Caco-2 (cell line): ENCODE measurements at places on chromosomes 1 and 21.

- DNase-seq, result peak; percentile 98
Measured at GRCh38 chr1:244862699-244863490, 1.4 kb downstream of the HNRNPU start.

- DNase-seq, result no peak
Measured at GRCh38 chr1:235158680-235159079, 2.4 kb downstream of the RBM34 start.

DNA sequence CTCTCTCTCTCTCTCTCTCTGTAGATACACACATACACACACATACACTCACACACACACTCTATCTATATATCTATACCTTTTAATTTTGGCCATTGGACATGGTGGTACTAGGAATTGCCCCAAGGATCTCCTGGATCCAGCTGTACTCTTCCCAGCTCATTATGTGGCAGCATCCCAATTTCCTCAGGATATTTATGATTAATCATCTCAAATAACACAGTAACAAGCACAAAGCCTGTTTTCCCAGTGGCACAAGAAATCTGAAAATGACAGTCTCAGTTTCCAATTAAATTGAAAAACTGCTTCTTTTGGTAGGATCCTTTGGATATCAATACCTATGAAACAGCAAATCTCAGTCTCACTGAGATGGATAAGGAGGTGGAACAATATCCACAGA is 27.6 kb downstream of the S100A10 start:
- DNase-seq, result no peak

- peak; percentile 76 for DNase-seq
Measured at GRCh38 chr1:204989266-204990058, 53.5 kb upstream of the CNTN2 start.

DNA sequence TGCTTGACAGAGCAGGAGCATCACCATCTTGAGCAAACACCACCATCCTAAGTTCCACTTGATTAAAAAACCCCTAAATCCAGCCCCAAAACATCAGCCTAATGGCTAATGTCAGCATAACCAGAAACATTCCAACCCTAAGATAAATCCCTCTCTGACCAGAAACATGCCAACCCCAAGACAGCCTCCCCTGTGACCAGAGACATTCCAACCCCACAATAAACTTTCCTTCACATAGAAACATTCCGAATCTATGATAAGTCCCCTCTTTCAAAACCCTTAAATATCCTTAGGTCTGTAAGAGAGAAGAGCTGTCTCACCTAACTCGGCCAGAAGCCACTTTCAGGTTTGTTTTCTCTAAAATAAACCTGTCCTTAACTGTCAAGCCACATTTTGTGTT is 17.4 kb upstream of the SLC2A5 start:
- DNase-seq, result no peak

- DNase-seq, result no peak
Measured at GRCh38 chr21:40315626-40316025, 448.4 kb downstream of the PCP4 start.

DNA sequence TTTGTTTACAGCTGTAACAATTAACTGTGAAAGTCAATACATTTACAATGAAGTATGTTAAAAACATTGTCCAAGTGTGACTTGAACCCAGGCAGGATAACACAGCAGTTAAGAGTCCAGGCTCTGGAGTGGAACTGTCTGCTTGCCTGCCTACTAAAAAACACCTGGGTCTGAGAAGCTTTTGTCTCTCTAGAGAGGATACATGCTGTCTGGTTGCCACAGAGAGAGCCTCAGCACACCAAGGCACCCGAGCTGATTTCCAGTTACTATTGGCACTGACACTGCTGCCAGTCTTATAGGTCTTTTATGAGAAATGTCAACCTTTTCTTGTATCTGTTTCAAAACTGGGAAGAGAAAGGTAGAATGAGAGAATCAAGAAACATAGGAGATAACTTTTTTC is 20.2 kb upstream of the RALGPS2 start:
- no peak for DNase-seq

DNA sequence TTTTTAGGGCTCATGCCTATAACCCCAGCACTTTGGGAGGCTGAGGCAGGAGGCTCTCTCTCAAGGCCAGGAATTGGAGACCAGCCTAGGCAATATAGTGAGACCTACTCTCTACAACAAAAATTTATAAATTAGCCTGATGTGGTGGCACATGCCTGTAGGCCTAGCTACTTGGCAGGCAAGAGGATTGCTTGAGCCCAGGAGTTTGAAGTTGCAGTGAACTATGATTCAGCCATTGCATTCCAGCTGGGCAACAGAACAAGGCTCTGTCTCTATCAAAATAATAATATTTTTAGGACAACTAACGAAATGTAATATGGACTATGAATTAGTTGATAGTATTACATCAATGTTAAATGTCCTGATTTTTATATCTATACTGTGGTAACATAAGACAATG is 68.8 kb upstream of the ARID1A start:
- no peak for DNase-seq

GRCh38 chr1:223785808-223786207 is 59.9 kb downstream of the TP53BP2 start:
- no peak for DNase-seq

DNA sequence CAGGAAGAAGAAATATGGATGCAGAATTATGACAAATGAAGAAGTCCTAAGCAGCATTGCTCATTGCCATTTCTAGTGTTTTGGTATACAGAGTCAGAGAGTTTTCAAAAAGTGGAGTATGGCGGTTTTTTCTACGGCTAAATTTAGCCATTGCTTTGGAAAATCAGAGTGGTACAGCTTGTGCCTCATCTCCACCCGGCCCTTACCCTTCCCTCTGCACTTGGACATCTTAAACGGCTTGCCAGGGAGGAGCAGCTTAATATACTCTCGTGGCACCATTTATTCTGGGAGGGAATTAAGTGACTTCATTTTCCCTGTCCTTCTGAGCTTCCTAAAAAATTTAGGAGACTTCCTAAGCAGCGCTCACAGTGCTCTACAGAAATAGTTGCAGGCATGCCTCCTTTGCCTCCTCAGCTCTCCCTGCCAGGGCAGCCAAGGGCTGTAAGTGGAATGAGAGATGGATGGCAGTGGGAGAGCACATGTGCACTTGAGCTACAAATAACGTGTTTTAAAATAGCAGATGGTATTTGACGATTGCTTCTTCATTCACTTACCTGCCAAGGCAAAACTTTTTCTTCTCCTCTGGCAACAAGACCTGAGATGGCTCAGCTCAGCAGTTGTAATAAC is 51.5 kb upstream of the VAMP3 start:
- no peak for DNase-seq

DNA sequence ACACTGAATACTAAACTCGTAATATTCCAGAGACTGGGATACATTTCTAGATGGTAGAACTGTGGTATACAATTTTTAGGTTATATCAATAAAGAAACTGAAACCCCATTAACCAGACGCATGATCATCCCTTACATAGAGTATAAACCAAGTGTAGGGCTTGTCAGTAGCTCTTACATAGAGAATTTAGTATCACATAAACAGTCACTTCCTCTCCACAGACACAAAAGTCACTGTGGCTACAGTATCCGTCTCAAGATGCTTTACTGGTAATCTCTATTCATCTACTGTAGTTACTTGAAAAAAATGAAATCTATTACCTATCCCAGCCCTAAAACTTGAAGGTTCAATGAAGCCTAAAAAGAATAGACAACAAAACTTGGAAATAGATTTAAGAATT is 252.3 kb upstream of the TMPRSS15 start:
- DNase-seq, result no peak

DNA sequence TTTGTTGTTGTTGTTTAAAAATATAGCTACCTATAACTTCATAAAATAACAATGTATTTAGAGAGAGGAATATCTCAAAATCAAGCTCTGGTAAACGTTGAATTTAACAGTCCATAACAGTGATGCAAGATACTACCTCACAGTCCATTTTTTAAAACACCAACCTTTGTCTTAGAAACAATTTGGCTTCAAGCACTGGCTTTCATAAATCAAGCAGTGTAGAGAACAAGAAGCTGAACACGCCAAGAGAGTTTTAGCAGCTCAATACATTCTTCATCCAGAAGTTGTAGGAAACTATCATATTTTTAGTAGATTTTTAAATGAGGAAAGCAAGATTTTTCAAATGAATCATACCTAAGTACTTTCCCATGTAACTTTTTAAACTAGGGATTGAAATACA is 334.3 kb upstream of the ADAMTS5 start:
- no peak for DNase-seq

DNA sequence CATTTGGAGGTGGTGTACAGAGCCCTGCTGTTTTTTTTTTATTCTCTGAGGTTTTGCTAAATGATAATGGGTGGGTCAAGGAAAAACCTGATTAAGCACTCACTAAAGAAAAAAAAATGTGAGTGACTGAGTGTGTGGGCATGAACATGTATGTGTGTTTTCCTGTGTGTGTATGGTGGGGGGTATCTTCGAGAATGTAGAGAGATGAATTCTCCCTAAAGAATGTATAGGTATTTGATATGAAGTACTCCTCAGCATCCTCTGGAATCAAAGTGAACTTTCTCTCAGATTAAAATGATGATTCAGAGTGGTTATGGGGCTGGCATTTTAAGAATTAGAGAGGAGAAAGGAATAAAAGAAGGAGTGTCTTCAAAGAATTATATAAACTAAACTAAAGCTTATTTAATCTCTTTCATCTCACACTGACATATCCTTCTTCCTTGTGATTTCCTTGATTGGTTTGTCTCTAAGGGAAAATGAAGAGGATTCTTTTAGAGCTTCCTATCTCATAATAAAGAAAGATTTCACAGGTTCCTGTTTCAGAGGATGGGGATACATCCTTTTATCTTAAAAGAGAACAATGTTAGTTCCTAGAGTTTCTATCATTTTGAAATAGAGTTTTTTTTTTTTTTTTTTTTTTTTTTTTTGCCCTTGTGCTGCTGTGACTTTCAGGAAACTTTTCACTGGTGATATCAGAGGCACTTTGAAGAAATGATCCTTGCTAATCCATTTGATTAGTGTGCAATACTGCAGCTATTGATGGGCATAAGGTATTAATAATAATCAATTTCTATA is 23.9 kb downstream of the S1PR1 start:
- no peak for DNase-seq

DNA sequence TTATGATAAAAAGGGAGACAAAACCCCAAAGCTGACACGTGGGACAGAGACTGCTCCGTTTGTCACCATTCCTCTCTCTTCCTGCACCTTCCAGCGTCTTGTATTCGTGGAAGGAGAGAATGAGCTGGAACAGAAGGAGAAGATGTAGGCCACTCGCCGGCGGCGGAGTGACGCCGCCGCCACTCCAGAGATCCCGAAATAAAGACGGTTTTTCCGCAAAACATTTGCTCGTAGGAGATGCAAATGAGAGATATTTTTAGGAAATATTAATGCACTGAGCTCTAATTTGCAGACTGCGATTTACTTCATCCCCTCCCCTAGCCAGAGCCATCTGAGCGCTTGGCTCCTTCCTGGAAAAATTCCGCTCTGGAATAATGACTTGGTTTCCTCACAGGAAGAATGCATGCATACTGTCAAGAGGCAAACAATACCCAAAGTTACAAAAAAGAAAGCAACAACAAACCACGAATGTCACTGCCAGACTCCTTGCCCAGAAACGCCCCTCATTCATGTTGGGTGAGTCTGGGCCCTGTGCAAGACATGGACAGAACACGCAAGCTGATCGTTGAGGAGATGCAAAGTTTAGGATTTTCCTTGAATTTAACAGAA is 18.0 kb upstream of the ADARB1 start:
- no peak for DNase-seq

- no peak for DNase-seq
Measured at GRCh38 chr1:214432245-214432644, 119.2 kb downstream of the PTPN14 start.

DNA sequence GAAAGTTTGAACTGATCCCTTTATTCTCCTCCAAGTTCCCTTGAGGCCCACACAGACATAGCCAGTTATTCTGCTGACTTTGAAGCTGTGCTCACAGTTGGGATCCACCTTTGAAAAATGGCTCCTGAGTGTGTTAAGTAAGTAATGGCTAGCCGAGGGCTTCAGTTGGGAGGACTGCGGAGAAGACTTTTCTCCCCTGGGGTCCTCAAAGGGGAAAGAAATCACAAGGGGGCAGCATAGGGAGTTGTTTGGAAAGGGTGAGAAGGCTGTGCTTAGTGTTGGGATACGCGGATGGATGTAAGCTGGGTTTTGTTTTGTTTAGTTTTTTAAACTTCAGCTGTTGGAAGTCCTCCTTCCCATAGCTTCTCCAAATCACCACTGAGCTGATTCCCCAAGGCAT is 8.3 kb downstream of the PGM1 start:
- no peak for DNase-seq

DNA sequence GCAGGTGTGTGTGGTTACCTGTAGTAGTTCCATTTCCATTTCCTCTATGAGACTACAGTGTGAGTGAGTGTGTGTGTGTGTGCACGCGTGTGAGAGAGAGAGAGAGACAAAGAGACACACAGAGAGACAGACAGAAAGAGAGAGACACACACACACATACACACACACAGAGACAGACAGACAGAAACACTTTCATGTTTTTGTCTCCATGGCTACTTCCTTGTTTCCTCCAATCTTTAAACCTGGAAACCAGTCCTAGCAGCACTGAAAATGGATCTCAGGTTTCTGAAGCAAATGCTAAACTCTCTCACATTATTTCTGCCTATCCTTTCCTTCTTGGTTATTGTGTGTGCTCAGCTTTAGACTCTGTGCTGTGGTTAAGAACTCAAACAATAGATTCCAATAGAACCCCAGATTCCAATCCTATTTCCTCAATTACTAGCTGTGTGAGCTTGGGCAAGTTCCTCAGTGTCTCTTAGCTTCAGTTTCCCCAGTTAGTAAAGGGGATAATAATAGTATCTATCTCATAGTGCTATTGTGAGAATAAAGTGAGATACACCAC is 22.4 kb upstream of the ABCD3 start:
- DNase-seq, result no peak

GRCh38 chr1:215059947-215060346 is 22.6 kb upstream of the KCNK2 start:
- DNase-seq, result no peak

- DNase-seq, result no peak
Measured at GRCh38 chr1:59179673-59180072, 117.2 kb upstream of the FGGY start.

- DNase-seq, result peak; percentile 43
Measured at GRCh38 chr1:216422821-216423520, at the start of gene USH2A. USH2A (minus strand) TSS chr1:216423448; CDS start chr1:216422336, 1,112 bp downstream.

- peak; percentile 70 for DNase-seq
Measured at GRCh38 chr1:941588-942383, 17.3 kb downstream of the NOC2L start.

DNA sequence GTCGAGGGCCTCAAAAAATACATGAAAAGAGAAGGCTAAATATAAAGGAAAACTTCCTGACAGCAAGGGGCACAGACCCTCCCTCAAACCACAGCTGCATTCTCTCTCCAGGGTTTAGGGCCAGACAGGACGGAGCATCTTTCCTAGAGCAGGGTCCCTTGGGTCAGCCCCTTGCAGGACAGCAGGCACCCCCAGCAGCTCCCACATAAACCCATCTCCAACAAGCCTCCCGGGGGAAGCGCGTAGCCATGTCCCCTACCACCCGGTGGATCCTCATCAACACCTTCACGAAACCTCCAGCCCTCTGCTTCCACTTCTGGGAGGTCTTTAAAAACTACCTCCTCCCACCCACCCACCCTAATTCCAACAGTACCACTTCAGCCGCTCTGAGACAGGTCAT is 59.5 kb downstream of the CD46 start:
- DNase-seq, result no peak

GRCh38 chr1:87816646-87817045 is 488.0 kb downstream of the LMO4 start:
- no peak for DNase-seq
